CD8-positive, alpha-beta memory T cell (primary cell): ENCODE measurements at places on chromosomes 13 and 19. TPM values are rescaled to one million over a fixed set of nuclear protein-coding genes. Genes with fewer than 3 reads are reported as not detected.

The LGALS7 gene
- not detected for total RNA-seq

The POSTN gene
- not detected for total RNA-seq

DNA sequence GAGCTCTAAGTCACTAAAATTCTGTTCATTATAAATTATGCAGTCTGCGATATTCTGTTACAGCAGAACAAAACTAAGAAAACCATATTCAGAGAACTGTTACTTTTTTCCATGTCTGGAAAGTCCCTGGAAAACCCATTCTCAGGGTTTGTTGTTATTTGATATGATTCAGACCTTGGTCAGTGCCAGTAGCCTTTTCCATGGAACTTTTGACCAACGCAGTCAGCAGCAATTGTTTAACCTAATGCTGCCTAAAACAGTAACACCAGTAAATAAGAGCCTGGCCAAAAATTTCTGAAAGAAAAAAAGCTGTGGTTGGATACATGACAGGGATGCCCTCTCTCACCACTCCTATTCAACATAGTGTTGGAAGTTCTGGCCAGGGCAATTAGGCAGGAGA is 402.7 kb downstream of the TBC1D4 start:
- H3K4me3 ChIP-seq = no peak overlapping the region
- H3K27me3 ChIP-seq = no peaks in the 10 kb centered on the region
- H3K27ac ChIP-seq = no peak overlapping the region

GRCh38 chr13:66849706-66850105 is 380.4 kb downstream of the PCDH9 start:
- DNase-seq = no peak
- H3K4me3 ChIP-seq = no peak overlapping the region
- H3K27ac ChIP-seq = no peak overlapping the region
- no peaks in the 10 kb centered on the region for H3K36me3 ChIP-seq
- no peaks in the 10 kb centered on the region for H3K27me3 ChIP-seq
- H3K4me1 ChIP-seq = no peaks in the 10 kb centered on the region

- no peak overlapping the region for H3K4me3 ChIP-seq
- H3K27ac ChIP-seq = no peak overlapping the region
- no peaks in the 10 kb centered on the region for H3K4me1 ChIP-seq
- no peaks in the 10 kb centered on the region for H3K36me3 ChIP-seq
These were observed 35.0 kb downstream of the ZNF536 start for GRCh38 chr19:30407068-30407709.

DNA sequence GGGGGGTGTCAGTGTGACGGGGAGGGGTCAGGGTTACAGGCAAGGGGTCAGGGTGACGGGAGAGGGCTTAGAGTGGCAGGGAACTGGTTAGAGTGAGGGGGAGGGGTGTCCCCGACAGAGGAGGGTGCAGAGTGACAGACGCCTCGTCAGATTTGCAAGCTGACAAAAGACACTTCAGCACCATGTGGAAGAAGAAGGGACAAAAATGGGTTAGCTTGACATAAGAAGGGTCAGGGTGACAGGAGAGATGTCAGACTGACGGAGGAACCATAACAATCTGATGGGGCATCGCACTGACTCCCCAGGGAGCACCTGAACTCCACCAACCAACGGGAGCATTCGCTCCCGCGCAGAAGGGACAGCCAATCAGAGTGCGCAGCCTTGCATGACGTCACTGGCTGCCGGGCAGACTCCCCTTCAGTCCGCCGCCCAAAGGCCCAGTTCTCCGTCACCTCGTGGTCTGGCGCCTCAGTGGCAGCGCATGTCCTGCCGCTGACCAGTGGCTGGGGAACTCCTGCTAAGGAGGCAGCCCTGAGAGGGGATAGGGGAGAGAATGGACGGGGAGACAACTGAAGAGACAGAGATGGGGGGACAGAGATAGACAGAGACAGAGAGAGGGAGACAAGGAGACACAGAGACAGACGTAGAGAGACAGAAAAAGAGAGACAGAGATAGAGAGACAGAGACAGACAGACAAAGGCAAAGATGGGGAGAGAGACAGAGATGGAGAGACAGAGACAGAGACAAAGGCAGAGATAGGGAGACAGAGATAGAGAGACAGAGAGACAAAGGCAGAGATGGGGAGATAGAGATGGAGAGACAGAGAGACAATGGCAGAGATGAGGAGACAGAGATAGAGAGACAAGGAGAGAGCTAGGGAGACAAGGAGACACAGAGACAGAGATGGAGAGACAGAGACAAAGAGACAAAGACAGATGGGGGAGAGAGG is 30.2 kb downstream of the C19orf81 start:
- peak; percentile 41 for DNase-seq
- H3K4me3 ChIP-seq = no peak overlapping the region
- no peaks in the 10 kb centered on the region for H3K36me3 ChIP-seq
- peaks cover 10% of the 10 kb centered on the region for H3K27me3 ChIP-seq
- H3K27ac ChIP-seq = no peak overlapping the region

DNA sequence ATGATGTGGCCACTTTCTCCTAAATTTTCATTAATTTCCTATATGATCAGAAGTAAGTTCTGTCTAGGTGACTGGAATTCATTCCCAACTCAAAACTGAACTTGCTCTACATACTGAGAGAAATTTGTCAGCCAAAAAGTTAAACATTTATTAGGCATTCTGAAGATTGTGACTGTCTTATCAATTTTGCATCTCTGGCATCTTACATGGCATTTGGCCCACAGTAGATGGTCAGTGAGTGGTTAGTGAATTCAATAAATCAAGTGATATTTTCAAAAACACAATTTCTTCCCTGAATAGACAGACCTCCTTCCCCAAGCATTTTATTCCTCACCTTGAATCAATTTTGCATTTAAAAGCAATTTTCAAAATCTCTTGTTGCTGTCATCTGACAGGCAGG is 363.2 kb upstream of the NBEA start:
- no peaks in the 10 kb centered on the region for H3K36me3 ChIP-seq
- DNase-seq = no peak
- no peak overlapping the region for H3K27ac ChIP-seq
- H3K27me3 ChIP-seq = no peaks in the 10 kb centered on the region
- no peak overlapping the region for H3K4me3 ChIP-seq
- H3K4me1 ChIP-seq = no peaks in the 10 kb centered on the region

DNA sequence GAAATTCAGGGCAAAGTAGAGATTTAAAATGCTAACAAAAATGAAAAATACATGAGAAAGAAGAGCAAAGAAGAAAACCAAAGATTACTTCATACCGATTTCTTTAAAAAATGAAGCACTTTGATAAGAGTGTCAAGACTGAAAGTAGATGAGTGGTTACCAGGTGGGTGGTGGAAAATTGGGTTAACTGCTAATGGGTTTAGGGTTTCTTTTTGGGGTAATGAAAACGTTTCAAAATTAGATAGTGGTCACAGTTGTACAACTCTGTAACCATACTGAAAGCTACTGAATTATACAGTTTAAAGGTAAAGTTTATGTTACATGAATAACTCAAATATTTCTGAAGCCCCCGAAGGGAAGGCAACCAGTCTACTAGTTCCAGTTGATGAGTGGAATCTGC is 179.4 kb downstream of the NDFIP2 start:
- no peak for DNase-seq
- H3K27me3 ChIP-seq = no peaks in the 10 kb centered on the region
- H3K27ac ChIP-seq = no peak overlapping the region
- no peaks in the 10 kb centered on the region for H3K36me3 ChIP-seq
